ELR (cell line): ENCODE measurements at places on chromosomes 2 and 18.

GRCh38 chr2:190744041-190744440, 95.2 kb downstream of the NAB1 start:
- DNase-seq, result no peak

- DNase-seq, result no peak
Observed at GRCh38 chr18:27461957-27462356, 276.8 kb upstream of the CHST9 start.

- no peak for DNase-seq
Observed at GRCh38 chr2:166084301-166084700, 43.5 kb downstream of the SCN1A start.

DNA sequence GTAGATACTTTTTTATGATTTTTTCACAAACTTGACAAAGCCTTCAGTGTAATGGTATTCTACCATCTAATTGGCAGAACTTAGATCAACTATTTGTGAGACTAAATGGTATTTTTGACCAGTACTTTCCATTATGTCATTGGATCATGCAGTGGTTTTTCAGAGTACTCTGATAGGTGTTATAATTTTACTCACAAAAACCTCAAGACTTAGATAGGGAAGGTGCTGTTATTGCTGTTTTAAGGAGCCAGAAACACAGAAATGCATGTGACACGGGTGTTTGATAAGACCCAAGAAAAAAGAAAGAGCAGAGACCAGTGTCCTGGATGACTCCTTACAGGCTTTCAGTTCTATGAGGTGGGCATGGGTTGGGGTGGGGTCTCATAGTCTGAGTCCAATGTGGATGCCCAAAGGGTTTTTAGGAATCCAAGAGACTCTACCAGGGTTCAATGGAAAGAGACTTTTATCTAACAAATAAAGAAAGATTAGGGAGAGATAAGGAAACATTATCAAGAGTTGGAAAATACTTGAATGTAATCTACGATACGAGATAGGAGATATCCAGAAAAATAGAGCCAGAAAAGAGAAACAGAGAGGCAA, 31.3 kb downstream of the SP140 start:
- DNase-seq, result no peak

GRCh38 chr18:76913583-76913982, 91.2 kb downstream of the ZNF236 start:
- DNase-seq, result no peak

GRCh38 chr2:179614121-179614520, 247.3 kb downstream of the ZNF385B start:
- peak; percentile 77 for DNase-seq

DNA sequence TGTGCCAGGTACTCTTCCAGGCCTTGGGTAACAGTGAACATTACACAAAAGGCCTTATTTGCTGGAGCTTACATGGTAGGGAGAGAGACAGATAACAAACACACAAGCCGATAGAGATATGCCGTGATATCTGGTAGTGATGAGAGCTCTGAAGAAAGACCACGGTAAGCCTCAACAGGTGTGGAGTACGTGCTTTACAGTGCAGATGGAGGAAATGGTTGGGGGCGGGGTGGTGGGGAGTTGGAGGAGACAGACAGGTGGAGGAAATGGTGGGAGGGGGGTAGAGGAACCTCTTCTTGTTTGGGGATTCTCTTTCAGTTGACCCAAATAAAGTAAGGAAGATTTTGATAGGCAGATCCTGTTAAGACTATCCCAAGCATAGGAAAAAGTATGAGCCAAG, 141.1 kb upstream of the ALPP start:
- DNase-seq, result no peak

GRCh38 chr2:205771666-205772065, 89.4 kb downstream of the NRP2 start:
- no peak for DNase-seq

DNA sequence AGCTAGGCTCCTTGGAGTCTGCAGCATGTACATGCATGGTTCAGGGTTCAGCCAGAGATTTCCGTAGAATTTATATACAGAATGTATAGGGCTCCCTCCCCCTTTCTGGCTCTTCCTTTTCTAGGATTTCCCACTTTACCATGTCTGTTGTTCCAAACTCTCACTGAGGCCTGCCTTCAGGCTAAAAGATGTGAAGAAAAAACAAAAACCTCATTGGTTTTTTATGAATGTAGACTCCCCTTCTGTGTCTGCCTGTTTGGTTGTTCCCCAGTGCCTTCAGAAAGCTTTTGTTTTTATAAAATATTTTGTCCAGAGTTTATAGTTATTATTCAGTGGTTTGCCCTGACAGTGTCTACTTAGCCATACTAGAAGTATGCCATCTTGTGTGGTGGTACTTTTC, 3.6 kb downstream of the NDUFV2 start:
- DNase-seq, result no peak

- no peak for DNase-seq
Observed at GRCh38 chr18:14928396-14928795, 180.4 kb downstream of the ANKRD30B start.

DNA sequence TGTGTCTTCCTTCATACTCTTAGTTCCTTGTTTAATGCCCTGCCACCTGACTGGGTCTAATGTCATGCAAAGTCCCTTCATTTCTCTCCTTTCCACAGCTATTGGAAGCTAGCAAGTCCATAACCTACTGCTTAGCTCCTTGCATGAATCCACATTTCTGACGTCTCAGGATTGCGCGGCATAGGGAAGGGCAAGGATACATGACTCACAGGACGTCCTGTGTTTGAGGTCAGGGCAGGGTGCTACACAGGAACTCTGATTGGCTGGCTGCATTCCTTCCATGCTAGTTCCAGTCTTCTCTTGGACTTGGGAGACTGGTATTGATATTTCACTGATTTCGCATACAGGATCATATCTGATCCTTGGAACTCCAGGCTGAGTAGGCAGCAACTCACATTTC, 137.9 kb downstream of the CDH2 start:
- DNase-seq, result peak; percentile 69

- DNase-seq, result peak; percentile 1
Observed at GRCh38 chr2:51919395-51919794, 887.5 kb upstream of the NRXN1 start.

DNA sequence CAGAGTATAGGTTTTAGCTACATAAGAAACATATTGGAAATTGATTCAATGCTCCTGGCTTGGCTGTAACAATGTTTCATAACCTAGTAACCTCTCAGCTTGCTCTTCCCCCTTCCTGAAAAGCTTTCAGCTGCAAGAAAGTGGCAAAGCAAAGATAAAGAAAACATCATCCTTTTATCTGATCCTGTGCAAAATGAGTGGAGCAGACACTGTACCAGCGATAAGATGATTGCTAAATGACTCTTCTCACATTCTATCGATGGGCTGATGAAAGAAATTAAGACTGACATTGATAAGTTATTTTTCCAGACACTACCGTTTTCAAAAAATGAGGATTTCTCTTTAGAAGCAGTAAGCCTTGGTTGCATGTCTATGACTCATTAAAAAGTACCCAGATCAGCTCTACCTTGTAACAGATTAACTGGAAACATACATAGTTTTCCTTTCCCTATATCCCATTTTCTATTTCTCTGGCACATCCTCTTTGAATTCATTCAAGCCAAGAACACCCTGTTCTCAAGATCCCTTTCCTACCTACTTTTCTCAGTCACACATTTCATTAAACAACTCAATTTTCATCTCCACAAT, 87.1 kb upstream of the LYPD1 start:
- peak; percentile 23 for DNase-seq

DNA sequence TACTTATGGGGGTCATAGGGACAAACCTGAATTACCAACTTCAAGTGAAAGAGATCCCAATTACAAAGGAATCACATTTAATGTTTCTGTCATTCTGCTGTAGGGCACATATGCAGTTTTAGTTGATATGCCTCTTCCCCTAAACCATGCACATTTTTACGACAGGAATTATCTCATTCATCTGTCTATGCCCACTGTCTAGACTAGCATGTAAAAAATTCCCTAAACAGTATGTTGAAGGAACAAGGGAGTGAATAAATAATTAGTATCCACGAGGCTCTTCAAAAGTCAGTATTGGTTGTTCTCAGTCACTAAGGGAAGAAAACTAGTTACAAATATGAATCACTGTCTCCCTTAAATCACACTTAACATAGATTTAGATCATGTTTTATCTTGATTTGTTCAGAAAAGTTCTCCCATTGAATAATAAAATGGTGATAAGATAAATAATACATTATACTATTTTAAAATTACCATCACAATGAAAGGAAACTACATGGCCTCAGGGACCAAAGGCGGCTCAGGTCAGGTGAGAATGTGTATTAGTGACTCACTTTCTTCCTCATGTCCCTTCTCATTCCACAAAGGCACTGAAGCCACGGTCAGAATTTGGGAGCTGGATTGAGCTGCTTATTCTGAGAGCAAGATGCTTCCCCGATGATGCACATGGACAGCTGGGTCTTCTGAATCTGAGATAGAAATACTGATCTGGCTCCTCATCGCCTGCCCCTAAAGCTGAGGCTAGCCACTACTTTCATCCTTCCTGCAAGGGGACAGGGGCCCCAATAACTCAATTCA, 29.1 kb downstream of the DYM start:
- peak; percentile 46 for DNase-seq

DNA sequence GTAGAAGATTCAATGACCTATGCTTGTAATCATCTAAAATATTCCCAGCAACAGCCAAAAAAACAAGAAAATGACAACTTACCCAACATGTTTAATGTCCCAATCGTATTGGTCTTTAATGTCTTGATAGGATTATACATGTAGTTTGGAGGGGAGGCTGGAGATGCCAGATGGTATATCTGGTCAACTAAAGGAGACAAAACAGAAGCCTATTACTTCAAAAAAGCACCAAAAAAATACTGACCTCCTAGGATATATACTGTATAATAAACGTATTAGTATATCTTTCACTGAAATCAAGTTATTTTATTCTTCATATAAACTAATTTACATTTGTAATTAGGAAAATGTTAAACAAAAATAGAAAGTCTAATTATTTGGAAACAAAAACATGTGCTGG, 64.5 kb downstream of the UXS1 start:
- no peak for DNase-seq

DNA sequence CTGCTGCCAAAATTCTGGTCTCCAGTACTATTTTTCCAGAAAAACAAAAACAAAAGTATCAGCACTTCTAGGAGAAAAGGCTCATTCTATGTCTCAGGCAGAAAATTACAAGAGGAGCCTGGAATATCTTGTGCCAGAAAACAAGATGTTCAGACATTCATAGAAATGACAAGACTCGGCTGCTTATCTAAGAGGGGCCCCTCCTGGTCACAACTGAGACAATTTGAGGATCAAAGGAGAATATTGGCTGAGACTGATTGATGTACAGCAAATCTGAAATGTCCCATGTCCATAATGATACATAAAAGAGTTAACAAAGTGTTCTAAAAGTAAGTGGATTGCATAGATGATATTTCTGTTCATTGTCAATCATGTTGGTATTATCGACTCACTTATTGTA, 2.4 kb upstream of the RPS7 start:
- no peak for DNase-seq

GRCh38 chr2:169709981-169710380, 15.7 kb downstream of the PHOSPHO2 start:
- DNase-seq, result no peak

- no peak for DNase-seq
Observed at GRCh38 chr2:71976685-71977084, 171.0 kb downstream of the CYP26B1 start.

DNA sequence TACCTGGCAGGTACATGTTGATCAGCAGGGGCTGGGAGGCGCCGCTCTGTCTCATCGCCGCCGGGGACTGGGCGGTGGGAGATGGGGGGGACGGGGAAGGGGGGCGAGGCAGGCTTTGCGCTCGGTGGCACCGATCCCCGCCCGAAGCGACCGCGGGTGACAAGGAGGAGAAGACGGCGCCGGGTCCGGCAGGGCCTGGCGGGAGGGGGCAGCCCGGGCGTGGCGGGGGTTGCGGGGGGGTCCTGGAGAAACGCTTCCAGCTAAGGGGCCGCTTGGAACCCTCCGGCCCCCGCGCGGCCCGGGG, at the start of gene FEV:
Gene FEV, minus strand, starts transcription at position 164 of the 304 bp plus-strand sequence. Its CDS starts 109 bp downstream, at position 55.
- DNase-seq, result no peak

- DNase-seq, result no peak
Observed at GRCh38 chr2:220078439-220078838, 451.0 kb downstream of the SLC4A3 start.

- DNase-seq, result peak; percentile 83
Observed at GRCh38 chr2:216583147-216583546, 50.1 kb upstream of the IGFBP2 start.

DNA sequence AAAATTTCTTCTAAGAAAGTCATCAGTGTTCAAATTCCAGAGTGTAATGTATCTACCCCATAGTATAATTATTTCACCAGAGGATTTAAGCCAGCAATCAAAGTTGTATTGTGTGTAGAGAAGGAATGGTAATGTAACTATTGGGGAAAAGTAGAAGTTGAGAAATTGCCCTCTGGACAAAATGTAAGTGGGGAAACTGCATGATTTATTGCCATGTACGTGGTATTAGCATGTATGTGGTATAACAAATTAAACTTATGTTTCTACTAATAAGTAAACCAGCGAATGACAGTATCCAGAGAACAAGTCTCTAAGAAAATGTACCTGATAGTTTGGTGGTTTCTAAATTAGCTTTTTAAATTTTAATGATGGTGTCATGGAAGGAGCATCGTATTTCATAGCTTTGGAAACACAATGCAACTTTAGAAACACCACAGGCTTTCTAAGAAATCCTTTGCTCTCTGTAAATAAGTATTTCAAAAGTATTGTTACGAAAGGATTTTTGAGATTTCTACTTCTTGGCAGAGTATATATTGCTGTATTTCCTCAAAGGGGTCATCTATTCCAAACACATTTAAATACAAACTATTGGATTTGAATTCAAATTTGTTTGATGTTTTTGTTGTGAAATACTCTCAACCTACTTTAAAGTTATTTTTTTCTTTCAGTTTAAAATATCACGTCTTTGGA, 1018.9 kb upstream of the ZEB2 start:
- no peak for DNase-seq

DNA sequence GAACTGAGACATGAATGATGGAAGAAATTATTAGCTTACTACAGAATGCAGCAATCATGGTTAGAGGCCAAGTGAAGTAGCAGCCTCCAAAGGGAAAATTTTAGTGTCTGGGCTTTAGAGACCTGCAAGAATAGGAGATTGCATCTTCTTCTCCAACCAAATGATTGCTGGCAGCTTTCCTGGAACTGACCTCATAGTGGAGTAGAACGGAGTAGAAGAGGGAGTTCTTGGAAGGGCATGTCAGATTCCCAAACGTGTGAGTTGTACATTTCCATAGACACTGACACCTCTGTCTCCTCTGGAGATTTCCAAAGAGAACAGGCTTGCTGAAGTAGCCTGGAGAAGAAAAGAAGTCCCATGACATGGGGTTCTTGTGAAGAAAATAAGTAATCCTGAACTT, 169.8 kb upstream of the ERBB4 start:
- DNase-seq, result no peak

- DNase-seq, result peak; percentile 73
Observed at GRCh38 chr2:166127217-166128155, at the start of gene SCN1A. Gene SCN1A, minus strand, starts transcription at chr2:166128020. Its CDS starts 54,399 bp downstream, at chr2:166073621.

- no peak for DNase-seq
Observed at GRCh38 chr2:1745171-1746023, 1.1 kb upstream of the PXDN start.

DNA sequence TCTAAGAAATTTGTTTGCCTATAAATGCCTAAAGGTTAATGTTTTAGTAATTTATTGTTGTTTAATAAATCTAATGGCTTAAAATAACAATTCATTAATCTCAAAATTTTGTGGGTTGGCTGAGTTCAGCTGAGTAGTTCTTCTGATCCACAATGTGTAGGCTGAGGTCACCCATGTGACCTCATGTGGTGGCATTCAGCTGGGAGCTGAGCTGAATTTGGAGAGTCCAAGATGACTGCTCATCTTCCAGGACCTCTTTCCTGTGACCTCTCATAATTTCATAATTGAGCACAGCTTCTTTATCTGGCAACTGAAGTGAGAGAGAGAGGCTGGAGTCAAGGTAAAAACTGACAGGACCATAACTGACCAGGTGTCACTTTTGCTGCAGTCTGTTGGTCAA, 132.4 kb downstream of the TXNL1 start:
- no peak for DNase-seq
